ENCODE measurements at places on chromosomes 13 and 19. TPM values are rescaled to one million over a fixed set of nuclear protein-coding genes. Genes with fewer than 3 reads are reported as not detected.
A peak's percentile ranks its signal among the peaks of the same experiment; 100 is the strongest.

The DACT3 gene
- total RNA-seq, result 9.1 TPM

DNA sequence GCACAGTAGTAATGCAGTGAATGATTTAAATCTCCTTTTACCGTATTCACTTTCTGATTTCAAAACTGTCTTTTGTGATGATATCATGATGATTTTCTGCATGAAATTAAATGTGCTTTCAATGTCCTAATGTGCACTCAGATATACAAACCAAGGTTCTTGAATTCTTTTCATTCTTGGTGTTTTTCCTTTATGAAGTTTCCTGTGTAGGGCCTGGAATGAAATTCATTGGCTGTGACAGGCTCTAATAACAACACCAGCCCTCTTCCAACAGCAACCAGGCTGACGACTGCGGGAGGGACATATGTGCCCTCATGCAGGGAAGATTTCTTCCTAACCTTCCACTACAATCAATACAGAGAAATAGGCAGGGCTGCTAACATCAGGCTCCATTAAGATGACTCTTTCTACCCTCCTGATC, 1052.0 kb downstream of the DIAPH3 start:
- DNase-seq, result no peak
- no peaks in the 10 kb centered on the region for H3K36me3 ChIP-seq
- no peaks in the 10 kb centered on the region for H3K4me1 ChIP-seq
- no peak overlapping the region for H3K4me3 ChIP-seq
- no peaks in the 10 kb centered on the region for H3K27me3 ChIP-seq

The SLITRK1 gene
- not detected for total RNA-seq

DNA sequence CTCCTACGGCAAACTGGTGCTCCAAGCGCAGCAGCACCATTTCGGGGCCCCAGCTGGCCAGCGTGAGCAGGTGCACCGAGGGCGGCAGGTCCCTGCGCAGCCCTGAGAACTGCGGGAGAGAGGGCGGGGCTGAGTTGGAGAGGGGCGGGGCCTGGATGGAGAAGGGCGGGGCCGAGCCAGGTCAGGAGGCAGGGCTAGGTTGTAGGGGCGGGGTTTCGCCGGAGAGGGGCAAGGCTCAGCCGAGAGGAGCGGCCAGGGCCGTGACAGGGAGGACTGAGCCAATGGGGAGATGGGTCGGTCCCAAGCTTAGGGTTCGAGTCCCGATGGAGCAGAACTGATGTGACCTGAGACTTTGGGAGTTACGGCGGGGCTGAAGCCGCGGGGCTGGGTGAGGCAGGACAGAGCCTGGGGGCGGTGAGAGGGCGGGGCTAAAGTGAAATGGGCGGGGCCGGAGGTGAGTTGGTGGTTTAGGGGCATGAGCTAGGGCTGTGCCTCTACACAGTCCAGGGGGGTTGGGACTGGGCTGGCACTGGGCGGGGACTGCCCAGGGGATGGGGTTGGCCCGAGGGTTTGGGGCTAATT, 19.0 kb downstream of the MAN2B1 start:
- no peak for DNase-seq
- H3K27me3 ChIP-seq, result no peaks in the 10 kb centered on the region
- no peaks in the 10 kb centered on the region for H3K36me3 ChIP-seq
- H3K27ac ChIP-seq, result no peak overlapping the region
- peaks cover 15% of the 10 kb centered on the region for H3K4me1 ChIP-seq

The HCST gene
- 1.8 TPM for total RNA-seq

DNA sequence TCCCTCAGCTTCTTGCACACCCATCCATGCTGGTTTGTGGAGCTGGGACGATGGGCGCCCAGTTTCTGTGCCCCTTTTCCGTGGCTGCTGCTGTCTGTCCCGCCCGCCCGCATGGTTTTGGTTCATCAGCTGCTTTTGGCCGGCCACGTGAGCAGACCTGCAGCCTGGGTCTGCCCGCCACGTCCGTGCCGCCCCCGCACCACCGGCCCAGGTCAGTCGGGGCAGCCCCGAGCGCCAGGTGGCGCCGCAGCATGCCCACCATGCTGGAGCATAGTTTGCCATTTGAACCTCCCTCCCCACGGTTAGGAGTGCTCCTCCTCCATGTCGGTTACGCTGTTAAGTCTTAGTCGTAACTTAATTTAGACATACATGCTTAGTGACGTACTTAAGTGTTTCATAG, 15.3 kb upstream of the RPS15 start:
- H3K36me3 ChIP-seq, result peaks cover 5% of the 10 kb centered on the region
- H3K4me3 ChIP-seq, result no peak overlapping the region
- no peaks in the 10 kb centered on the region for H3K27me3 ChIP-seq
- H3K27ac ChIP-seq, result no peak overlapping the region
- DNase-seq, result no peak

DNA sequence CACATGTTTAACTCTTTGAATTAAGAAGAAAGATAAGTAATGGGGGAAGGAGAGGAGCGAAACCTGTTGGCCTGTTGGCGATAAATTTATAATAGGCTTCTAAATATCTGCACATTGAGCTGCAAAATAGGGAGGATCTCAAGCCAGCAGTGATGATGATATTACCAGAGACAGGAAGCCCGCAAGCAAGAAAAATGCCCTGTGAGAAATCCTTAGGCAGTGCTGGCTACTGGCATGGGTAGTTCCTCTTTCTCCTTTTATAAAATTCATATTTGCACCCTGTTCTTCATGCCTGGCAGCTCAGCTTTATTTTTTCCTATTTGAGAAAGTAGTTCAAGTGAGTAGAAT, 858 bp upstream of the USP12 start:
- H3K4me1 ChIP-seq, result peaks cover 11% of the 10 kb centered on the region
- H3K27ac ChIP-seq, result peak overlapping the region; percentile 97
- H3K4me3 ChIP-seq, result peak overlapping the region; percentile 93
- no peaks in the 10 kb centered on the region for H3K36me3 ChIP-seq
- no peaks in the 10 kb centered on the region for H3K27me3 ChIP-seq

GRCh38 chr19:19039901-19040300, 6.5 kb downstream of the ARMC6 start:
- no peaks in the 10 kb centered on the region for H3K27me3 ChIP-seq
- H3K27ac ChIP-seq, result no peak overlapping the region
- no peak for DNase-seq
- no peaks in the 10 kb centered on the region for H3K36me3 ChIP-seq
- peaks cover 7% of the 10 kb centered on the region for H3K4me1 ChIP-seq
- no peak overlapping the region for H3K4me3 ChIP-seq

All from heart right ventricle (tissue), 16 donors.